NCI-H1417 treated with DMSO at 0.1 percent for 48 hours (cell line): ENCODE measurements at places on chromosomes 11 and 22.

DNA sequence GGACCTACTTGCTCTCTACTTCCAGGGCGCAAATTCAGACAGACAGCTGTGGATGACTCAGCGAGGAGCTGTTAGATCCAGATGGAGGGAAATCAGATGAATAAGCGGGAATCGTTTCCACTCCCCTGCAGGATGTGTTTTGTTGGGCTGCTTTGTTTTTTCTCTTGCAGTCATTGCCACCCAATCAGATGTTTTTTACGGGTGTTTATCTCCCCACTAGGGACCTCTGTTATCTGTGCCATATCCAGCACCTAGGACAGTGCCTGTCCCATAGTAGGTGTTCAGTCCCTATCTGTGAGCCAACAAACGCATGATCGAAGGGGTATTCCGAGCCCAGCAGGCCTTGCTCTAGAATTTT is 51.1 kb upstream of the PARVG start:
- DNase-seq: no peak

- DNase-seq: no peak
Observed at GRCh38 chr11:128057786-128058395, 529.5 kb downstream of the ETS1 start.

GRCh38 chr11:45110562-45110961 is 35.9 kb upstream of the PRDM11 start:
- no peak for DNase-seq

DNA sequence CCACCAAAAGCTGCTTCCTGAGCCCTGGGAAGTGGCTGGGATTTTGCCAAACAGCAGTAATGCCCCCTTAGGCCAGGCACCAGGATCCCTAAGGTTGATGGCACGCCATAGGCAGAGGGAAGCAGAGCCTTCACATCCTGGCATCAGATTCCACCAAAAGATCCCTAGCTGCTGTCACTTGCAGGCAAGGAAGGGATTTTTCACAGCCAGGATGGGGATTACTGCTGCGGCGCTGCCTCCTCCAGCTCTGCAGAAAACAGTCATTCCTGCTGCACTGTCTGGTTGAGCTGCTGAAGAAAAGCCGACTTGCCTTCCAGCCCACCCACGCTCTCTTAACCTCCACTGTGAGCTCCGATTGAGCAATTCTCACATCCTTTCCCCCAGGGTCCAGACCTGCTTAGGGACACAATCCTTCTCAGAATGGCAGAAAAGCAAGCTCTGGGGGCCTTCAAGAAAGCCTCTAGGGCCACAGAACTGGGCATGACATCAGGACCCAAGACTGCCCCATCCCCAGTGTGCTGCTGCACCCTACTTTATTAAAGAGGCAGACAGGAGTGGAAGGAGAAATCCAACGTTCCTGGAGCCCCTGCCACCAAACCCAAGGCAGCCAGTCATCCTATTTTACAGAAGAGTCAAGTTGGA is 19.9 kb downstream of the SYN3 start:
- DNase-seq: no peak

- DNase-seq: no peak
Observed at GRCh38 chr22:46377525-46378425, 42.3 kb downstream of the TRMU start.

DNA sequence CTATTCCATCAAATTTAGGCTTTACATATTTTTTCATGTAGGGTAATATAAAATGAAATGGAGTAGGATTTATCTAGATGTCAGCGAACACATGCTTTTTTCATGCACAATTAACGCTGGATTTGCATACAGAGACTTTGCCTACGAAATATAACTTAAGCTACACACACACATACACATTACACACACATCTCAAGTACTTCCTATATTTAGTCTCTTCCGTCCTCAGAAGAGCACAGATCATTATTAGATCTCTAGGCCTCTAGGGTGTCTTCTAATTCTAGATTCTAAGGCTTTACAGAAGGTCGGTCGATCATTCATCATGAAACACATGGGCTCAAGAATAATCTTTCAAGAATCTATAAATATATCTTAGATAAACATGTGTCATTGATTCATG is 3.8 kb upstream of the MS4A13 start:
- DNase-seq: no peak
